ENCODE measurements at places on chromosomes 6 and 20.

GRCh38 chr20:61683721-61684120 lies 382.0 kb downstream of the TAF4 start:
- DNase-seq: no peak

GRCh38 chr6:42693725-42694323 lies 28.6 kb downstream of the PRPH2 start:
- DNase-seq: no peak

GRCh38 chr6:115948751-115949150 lies 111.9 kb downstream of the FRK start:
- DNase-seq: no peak

GRCh38 chr6:109958626-109959025 lies 19.5 kb upstream of the GPR6 start:
- DNase-seq: peak; percentile 22

GRCh38 chr20:12966468-12967085 lies 42.2 kb upstream of the SPTLC3 start:
- DNase-seq: peak; percentile 4

GRCh38 chr6:30700340-30700739 lies 9.6 kb upstream of the NRM start:
- peak; percentile 77 for DNase-seq

DNA sequence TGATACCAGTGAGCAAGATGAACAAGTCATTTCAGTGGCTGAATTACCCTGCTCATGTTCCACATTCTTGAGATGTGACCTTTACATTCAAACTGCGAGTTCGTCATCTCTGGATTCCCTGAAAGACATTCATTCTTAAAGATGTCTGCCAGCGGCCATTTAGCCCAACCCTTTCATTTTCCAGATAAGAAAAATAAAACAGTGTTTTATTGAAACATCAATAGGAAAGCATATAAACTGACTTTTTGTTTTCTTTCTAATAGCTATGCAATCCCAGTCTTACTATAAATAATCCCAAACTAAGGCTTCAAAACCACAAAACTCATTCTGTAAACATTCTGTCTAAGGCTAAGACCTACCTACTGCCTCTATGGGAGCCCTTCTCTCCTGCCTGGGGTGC lies 134.0 kb downstream of the SAMD5 start:
- no peak for DNase-seq

GRCh38 chr6:72857791-72858585 lies 236.1 kb downstream of the KCNQ5 start:
- no peak for DNase-seq

DNA sequence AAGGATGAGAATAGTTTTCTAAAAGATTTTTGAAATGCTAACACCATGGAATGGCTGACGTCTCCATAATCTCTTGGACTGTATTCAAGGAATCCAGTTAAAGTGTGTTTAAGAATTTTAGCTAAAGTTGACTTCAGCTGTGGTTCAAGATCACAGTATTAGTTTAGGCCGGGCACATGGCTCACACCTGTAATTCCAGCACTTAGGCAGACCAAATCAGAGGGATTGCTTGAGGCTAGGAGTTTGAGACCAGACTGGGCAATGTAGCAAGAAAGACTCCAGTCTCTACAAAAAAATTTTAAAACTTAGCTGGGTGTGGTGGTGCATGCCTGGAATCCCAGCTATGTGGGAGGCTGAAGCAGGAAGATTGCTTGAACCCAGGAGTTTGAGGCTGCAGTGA lies 68.2 kb downstream of the RFPL4B start:
- no peak for DNase-seq

- DNase-seq: no peak
These were observed 161.7 kb downstream of the SYCP2 start for GRCh38 chr20:59771506-59772372.

- no peak for DNase-seq
These were observed 95.8 kb downstream of the CCDC170 start for GRCh38 chr6:151589667-151590066.
